ENCODE measurements at places on chromosomes 5 and 9.

- no peak for DNase-seq
Measured at GRCh38 chr5:175275748-175276147, 168.2 kb downstream of the DRD1 start.

- no peak for DNase-seq
Measured at GRCh38 chr5:122083535-122083934, 5.5 kb upstream of the LOX start.

DNA sequence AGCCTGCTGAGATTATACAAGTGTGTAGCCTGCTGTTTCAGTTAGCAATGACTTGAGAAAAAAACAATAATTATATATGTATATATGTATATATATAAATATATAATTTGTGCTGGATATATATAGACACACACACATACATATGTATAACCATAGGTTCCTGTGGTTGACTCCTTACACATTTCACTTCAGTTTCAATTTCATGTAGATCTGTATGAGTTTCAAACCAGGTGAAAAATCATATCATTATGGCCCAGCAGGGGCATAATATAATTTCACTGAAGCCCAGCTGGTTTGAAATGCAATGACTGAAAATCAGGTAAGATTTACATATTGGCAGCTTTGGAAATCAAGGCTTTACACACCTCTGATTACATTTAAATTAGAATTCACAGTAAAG is 690.4 kb upstream of the CDH18 start:
- DNase-seq, result no peak

DNA sequence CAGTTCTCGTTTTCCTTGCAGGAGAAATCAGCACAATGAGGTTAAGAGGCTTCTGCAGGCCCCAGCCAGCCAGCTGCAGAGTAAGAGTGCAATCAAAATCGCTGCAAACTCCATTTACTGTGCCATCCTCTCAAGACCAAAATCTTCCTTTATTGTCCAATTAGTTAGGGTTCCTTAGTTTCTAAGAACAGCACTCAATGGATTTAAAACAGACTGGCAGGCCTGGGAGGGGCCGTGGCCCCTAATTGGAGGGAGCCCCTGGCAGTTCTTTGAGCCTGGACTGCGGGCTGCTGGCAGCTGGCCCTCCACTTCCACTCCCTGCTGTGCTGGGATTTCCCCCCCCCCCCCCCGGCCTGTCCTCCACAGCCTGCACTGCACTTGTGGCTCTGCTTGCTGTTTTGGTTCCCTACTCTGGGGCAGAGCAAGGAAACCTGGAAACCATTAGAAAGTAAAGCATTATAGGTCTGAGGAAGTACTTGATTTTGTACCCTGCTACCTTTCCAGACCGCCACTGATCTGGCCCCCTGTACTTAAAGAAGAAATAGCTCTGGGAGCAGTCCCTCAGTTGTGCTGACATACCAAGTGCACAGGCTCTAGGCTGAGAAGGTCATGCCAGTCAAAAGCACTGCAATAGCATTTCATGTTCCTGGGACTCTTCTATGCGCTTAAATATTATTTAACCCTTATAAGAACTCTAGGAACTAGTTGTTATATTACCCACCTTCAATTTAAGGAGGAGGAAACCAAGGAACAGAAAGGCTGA is 129.0 kb downstream of the APBA1 start:
- no peak for DNase-seq

DNA sequence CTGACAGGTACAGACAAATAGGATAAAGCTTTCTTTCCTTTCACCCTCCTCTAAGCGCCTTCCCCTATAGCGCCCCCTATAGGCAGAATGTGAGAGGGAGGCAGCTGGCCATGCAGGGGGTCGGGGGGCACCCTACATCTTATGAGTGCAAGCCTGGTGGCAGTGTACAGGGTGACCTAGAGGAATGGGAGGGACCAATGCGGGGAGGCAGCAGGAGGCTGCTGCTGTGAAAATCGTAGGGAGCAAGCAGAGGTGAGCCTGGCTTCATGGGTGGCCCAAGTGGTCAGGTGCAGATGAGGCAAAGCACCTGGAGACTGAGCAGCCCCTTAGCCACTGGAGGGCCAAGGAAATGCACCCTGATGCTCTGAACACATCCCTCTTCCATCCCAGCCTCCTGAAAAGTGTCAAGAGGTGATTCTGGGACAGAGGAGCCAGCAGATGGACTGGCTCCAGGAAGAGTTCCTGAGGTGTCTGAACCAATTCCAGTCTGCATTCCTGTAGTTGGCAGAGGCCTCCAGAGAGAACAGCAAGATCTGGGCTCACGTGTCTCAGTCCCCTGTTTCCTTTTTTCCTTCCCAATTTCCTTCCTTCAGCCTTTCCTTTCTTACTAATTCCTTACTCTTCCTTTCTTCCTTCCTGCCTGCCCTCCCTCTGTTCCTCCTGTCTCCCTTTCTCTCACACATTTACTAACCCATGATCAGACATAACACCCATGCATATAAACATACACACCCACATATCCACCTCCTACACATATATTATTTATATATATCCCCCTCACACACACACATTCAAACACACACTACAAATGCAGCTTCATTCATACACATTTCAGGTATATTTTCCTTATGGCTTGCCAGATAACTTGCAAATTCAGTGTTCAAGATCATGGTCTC is 32.8 kb upstream of the GALNT10 start:
- peak; percentile 23 for DNase-seq

- peak; percentile 88 for DNase-seq
Measured at GRCh38 chr5:139177809-139178588, 20.2 kb downstream of the SIL1 start.

GRCh38 chr9:37371565-37372464 is 50.7 kb upstream of the GRHPR start:
- peak; percentile 24 for DNase-seq

DNA sequence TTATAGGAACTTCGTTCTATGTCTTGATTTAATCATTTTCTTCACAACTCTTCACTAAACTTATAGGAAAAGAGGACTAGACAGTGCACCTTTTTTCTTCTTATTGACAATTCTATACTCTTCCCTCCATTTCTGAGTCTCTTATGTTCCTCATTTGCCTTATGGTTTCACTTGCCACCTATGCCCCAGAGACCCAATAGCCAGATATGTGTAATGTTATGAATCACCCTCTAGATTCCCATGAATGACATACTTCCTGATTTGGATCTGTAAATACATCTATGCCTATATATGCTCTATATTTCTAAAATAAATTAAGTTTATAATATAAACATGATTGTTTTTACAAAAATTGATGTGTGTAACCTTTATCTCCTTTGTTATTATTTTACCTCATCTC is 514.1 kb upstream of the MEF2C start:
- peak; percentile 88 for DNase-seq

DNA sequence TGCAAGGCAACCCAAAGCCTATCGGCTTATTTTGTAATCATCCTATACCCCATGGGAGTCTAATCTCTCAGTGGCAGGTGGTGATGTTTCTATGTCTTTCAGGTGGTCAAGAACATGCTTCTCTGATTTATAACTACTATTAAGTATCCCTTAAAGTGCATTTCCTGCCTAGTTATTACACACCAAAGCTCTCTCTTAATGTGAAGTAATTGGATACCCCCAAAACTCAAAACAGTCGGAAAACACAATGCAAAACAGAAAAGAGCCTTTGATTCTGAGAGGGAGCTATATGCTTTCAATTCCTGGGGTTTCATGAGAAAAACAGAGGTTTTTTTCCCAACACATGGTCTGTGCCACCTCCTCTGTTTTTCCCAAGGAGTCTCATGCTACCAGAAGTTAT is 416.4 kb downstream of the CSNK1G3 start:
- no peak for DNase-seq

GRCh38 chr5:168654211-168654721 is 75.1 kb upstream of the PANK3 start:
- DNase-seq, result no peak

DNA sequence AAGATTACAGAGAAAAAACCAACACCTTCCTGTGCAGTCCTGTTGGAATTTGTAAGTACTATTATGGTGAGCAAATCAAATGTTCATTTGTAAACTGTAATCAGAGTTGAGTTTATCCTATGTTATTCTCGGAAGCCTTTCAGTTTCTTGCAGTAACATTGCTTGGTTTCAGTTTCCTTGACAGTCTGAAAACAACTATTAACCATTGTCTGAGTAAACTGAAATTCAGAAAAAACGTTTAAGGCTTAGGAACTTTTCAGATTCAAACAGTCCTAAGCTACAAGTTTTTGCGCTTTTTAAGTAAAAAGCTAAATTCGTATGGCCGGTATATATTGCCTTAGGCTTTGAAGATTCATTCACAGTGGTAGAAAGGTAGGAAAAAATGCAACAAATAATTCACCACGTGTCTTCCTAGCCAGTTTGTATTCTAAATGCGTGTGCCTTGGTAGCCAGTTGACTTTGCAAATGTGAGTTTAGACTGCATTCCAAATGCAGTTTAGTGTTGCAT is 2.5 kb downstream of the GPBP1 start:
- peak; percentile 36 for DNase-seq

GRCh38 chr9:83620841-83621636 is 1.9 kb upstream of the IDNK start:
- peak; percentile 65 for DNase-seq

GRCh38 chr9:109307380-109308240 is 13.2 kb downstream of the EPB41L4B start:
- DNase-seq, result no peak
